ENCODE measurements at places on chromosomes 3 and 15.

- DNase-seq = no peak
Measured at GRCh38 chr15:67415181-67415580, 105.8 kb upstream of the C15orf61 start.

DNA sequence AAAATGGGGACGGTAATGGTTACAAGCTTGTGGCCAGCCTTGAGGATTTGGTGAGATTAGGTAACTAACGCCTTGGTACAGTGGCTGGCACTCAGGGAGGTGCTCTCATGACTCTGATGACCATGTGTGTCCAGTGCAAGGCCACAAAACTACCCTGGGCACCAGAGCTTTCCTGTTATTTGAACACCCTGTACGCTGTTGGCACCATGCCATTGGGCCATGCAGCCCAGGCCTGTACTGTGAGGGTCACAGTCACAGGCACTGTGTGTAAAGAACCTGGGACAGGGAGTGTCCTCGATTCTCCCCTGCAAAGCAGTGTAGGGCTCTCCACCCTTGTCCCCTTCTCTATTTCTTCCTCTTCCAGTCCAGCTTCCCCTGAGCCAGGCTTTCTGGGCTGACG is 6.3 kb downstream of the TMEM43 start:
- no peak for DNase-seq

- no peak for DNase-seq
Measured at GRCh38 chr3:122101646-122102045, 46.5 kb downstream of the CD86 start.

GRCh38 chr3:133038089-133038730 is at the start of gene TMEM108:
Gene TMEM108 (plus strand): TSS chr3:133038391.
- DNase-seq = no peak

- no peak for DNase-seq
Measured at GRCh38 chr15:63971904-63972303, 74.4 kb downstream of the DAPK2 start.

DNA sequence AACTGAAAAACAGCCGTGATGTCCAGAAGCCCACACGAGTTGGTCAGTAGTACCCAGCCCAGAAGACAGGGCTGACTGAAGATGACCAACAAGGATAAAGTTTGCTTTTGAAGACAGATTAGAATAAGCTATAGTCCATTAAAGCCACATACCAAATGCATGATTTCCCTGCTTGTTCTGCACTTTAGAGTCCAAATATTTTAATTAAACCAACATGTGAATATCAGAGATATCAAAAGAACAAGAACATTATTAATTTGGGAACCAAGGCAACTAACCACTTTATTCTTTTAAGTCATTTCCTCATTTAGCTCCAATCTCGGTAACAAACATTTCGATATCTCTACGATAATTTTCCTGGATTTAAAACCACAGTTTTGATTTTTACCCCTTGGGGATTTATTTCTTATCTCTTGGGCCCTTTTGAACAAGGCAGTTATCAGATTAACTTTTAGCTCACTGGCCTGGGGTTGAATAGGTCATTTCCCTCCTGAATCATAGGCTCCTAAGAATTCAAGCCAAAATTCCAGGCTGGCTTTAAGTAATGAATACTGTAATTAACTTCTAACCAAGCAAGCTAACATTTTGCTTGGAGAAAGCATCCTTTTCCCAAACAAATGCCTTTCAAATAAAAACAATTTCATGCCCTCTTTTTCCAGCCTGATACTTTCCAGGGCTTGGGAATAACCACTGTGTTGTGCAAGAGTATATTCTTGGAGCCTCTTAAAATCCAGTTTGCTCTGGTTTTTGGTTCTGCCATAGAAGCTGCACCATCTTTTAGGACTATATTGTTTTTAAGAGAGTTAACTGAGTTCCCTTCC is 102.9 kb upstream of the NR2E3 start:
- no peak for DNase-seq

DNA sequence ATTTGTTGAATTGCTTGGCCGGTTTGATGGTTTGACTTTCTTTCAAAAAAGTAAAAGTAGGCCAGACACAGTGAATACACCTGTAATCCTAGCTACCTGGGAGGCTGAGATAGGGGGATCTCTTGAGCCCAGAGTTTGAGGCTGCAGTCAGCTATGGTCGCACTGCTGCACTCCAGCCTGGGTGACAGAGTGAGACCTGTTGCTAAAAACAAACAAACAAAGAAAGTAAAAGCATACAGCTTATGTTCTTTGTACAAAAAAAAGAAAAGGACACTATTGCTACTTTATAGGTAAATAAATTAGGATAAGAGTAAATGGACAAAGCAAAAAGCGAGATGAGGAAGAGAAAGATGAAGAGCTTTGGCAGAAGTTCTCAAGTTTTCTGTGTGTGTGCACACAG is 13.9 kb upstream of the FEZF2 start:
- no peak for DNase-seq

GRCh38 chr15:92683511-92683834 is 27.9 kb upstream of the FAM174B start:
- DNase-seq = no peak

DNA sequence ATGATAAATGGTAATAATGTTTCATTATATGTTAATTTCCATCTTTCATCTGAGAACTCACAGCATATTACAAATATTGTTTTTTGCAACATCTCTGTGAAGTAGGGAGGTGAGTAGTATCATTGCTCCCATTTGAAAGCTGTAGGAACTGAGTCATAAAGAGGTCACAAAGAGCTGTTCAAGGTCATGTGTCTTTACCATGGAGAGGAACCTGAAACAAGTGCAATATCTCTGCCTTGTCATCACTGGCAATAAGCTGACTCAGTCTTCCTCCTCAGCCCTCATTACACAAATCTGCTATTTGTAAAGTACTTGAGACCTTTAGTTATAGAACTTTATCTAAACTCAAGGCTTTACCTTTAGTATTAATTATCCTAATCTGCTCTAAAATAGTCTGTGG is 4.4 kb upstream of the ATP13A4 start:
- no peak for DNase-seq

DNA sequence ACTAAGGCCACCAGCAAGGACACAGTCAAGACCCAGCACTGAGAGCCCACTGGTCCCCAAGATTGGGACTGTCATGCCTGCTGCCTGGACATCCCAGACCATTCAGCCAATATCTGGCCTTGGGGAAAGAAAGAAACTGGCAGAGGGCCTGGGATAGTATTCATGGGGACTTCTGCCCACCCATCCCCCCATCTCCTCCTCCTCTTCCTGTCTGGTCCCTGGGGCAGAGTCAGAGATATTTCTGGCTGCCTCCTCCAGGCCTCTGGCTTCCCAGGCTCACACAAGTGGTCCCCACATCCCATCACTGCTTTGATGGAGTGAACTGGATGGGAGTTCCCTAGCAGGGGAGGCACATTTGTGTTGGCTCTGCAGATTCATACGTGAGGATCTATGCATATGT is 4.2 kb upstream of the RASL12 start:
- no peak for DNase-seq

GRCh38 chr15:60477916-60478565 is 901 bp downstream of the ICE2 start:
- DNase-seq = no peak

All from stimulated activated CD8-positive, alpha-beta memory T cell treated with anti-CD3 and anti-CD28 coated beads, Interleukin-15, amount 100 ng/mL, for 4 hours (primary cell).